Sciatic nerve (tissue), 2 donors: ENCODE measurements at places on chromosomes 1 and 21.

- DNase-seq = no peak
Measured at GRCh38 chr1:67611846-67612245, 73.2 kb upstream of the GADD45A start.

GRCh38 chr21:29163341-29164115, 33.1 kb downstream of the MAP3K7CL start:
- DNase-seq = no peak

- no peak for DNase-seq
Measured at GRCh38 chr1:110292031-110292741, 47.0 kb upstream of the RBM15 start.

DNA sequence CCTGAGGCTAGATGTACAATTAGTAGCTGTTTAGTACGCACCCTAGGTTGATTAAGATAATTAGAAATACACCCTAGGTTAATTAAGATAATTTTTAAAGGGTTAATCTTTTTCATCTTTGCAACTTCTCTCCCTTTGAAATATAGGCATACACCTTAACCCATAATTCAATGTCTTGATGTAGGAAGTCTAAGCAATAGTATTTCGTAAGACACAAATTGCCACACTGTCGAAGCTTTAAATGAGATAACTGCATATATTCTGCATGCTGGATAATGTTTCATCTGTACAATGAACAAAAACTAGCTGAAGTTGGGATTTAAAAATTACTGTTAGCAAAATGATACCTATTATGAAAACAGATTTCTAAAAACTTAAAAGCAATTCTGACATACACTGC, 122.9 kb downstream of the EVI5 start:
- DNase-seq = no peak

GRCh38 chr1:196902344-196902743, 14.5 kb downstream of the CFHR4 start:
- no peak for DNase-seq

GRCh38 chr1:33248244-33248643, 8.0 kb upstream of the ZNF362 start:
- DNase-seq = no peak

GRCh38 chr1:114901814-114902213, 47.2 kb downstream of the SYCP1 start:
- no peak for DNase-seq
